ENCODE measurements at places on chromosomes 3 and 15.

DNA sequence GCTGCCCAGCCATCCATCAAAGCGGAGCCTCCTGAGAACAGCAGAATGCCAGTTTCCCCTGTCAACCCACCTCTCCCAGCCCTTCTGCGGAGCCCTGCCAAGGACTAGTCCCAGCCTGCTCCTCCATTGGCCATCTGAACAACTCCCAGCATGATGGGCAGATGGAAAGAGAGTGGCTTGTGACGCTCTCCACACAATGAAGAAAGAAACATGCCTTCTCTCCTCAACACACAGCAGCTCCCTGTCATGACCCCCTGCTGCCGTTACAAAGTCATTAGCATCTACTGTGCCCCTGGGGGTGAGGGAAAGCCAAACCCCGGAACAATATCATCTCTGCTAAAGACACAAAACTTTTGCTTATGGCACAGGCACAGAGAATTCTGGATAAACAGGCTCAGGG lies 33.6 kb downstream of the MECOM start:
- DNase-seq = no peak

DNA sequence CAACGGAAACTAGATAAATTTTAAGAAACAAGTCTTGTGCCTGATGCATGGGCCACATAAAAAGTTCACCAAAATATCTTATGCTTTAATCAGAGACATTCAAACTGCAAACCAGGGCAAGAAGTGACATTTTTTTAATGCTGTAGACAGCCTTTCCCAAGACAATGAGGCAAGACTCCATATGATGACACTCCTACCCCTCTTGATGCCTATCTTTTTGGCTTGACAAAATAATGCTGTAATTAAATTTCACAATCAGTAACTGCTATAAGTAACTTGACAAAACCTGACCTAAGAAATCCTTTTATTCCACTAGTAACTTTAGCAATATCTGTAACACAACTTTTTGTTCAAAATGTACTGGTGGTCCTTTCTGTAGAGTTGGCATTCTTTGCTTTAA lies 48.7 kb downstream of the ECT2 start:
- DNase-seq = no peak

- DNase-seq = no peak
Measured at GRCh38 chr15:98657721-98658120, 9.4 kb downstream of the IGF1R start.

- DNase-seq = no peak
Measured at GRCh38 chr3:189680723-189681122, 49.5 kb downstream of the TP63 start.

DNA sequence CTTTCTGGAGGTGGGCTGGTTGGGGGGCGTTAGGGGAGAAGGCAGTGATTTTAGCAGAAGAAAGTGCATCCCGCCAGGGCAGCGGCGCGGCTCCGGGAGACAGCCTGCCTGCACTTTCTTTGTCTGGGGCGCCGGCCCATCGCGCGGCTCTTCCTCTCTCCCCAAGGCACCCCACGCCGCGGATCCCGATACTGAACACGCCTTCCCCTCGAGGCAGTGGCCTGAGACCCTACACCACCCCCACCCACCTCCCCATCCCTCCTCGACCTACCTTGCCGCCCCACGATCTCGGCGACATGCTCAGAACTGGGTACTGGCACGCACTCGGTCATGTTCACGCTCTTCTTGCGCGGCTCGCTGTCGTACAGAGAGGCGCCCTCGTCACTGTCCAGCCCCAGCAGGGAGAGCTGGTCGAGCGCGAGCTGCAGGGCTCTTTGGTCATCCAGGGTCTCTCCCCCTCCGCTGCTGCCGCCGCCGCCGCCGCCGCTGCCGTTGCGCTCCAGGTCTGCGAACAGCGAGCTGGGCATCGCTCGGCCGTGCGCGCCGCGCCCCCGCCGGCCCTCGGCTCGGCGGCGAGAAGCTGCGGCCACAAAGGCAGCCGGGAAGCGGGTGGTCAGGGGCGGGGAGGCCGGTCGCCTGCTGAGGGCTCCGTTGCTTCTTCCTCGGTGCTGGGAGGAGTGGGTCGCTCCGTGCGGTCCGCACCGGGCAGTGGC lies 483 bp downstream of the MEX3B start:
- no peak for DNase-seq

DNA sequence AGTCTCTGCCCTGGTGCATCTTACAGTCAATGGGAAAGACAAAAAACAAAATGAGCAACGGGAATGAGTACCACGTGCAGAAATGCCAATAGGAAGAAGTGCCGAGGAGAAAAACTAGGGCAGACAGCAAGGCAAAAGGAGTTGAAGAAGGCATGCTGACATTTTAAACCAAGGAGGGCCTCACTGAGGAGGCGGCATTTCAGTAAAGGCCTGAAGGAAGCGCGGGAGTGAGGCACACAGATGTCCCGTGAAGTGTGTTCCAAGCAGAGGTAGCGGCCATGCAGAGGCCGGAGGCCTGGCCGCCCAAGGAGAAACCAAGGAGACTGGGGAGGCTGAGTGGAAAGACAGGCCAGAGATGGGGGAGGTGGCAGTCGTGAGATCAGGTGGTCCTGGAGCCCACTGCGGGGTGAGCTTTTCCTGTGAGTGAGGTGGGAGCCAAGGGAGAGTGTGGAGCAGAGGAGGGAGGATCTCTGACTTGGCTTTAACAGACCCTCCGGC lies 34.8 kb downstream of the DNAJB8 start:
- no peak for DNase-seq

DNA sequence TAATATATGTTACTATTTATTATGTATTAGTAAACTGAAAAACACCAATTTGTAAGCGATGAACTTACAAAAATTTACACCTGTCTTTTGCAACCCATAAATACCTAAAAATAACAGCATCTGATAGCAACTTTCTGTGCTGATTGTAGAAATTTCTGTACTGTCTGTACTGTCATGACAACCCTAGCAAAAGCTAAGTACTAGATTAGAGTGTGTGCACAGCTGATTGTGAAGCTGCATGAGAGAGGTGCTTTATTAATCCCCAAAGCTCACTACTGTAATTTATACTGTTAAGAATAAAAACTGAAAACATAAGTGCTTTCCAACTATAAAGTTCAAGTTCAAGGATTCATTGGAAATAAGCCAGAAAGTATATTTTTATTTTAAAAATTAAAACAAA lies 815 bp downstream of the BCL2A1 start:
- DNase-seq = no peak

DNA sequence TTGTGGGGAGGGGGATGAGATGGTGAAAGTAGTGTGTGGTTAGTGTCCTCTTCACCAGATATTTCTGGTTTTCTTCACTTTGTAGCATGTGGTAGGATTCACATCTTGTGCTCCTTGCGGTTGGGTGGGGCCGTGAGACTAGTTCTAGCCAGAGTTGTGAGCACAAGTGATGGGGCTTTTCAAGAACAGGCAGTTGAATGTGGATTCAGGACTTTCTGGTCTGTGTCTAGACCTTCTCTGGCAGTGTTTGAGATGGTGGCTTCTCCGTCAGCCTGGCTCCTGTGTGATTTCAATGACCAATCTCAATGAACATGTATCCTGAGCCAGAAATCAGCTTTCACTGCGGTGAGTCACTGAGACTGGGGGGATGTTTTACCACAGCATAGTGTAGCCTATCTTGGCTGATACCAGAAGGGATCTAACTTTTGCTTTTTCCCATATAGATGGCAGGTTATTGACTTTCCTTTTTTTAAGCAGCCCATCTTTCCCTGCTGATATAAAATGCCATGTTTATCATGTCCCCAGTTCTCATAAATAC lies 82.6 kb downstream of the RPLP1 start:
- no peak for DNase-seq

DNA sequence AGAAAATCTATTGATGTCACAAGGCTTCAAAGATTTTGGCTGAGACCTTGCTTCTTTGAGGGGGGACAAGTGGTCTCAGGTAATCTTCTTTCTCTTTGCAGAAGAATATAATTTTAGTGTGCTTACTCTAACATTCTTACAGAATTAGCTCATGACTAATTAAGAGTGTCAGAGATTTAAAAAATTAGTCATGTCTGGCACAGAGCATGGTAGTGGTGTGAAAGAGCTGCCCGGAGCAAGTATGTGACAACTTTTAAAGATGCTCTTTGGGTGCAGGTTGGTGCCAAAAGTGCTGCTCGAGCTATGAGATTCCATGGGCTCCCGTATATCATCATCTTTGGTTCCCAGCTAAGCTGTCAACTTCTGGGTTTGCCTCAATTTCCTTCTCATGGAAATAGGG lies 31.1 kb downstream of the CYP19A1 start:
- no peak for DNase-seq

- no peak for DNase-seq
Measured at GRCh38 chr3:160953686-160954085, 151.5 kb downstream of the B3GALNT1 start.

GRCh38 chr3:79005084-79005483 lies 762.7 kb downstream of the ROBO1 start:
- no peak for DNase-seq

- DNase-seq = no peak
Measured at GRCh38 chr3:14047841-14048240, 76.8 kb downstream of the CHCHD4 start.

DNA sequence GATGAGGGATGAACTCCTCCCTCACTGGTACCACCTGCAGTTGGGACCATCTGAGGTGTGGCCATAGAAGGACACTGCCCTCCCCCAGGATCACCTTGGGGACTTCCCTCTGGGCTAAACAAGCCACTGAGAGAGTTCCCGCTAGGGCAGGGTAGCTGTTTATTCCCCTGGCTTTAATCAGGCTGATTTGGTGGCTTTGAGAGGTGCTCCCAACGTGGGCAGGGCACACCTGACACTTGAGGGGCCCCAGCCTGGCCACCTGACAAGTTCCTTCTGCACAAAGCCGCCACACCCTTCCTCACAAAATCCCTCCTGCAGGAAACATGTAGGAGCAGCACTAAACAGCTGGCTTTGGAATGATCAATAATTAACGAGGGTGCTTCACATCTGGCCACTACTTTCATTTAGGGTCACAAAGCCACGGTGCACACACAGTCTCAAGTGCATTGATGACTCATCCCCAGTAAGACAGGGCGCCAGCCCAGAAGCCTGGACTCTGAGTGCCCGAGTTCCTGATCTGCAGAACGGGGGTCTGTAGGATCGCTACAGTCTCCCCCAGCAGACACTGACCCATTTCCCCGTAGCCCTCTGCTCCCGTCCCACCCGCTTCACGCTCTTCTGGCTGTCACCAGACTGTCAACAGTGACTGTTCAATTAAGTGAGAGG lies 75.1 kb downstream of the ATP10A start:
- DNase-seq = no peak

DNA sequence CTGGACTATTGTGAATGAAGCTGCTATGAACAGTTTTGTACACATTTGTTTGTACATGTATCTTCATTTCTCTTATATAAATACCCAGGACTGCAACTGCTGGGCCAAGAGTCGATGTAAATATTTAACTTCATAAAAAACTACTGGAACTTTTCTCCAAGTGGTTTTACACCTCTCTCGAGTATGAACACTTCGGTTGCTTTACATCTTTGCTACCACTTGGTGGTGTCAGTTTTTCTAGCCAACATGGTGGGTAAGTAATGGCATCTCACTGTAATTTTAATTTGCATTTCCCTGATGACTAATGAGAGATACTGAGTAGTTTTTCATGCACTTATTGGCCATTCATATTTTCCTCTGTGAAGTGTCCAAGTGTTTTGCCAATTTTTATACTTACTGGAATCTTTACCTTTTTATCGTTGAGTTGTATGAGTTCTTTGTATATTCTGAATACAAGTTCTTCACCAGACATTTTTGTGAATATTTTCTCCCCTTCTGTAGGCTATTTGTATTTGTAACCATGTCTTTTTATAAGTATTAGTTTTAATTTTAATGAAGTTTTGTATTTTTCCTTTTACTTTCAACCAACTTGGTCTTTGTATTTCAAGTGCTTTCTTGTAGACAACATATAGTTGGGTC lies 44.4 kb downstream of the PCOLCE2 start:
- no peak for DNase-seq

GRCh38 chr3:36166477-36166876 lies 213.8 kb upstream of the STAC start:
- DNase-seq = no peak

- no peak for DNase-seq
Measured at GRCh38 chr15:40037721-40038120, 1.3 kb downstream of the SRP14 start.

Data from stimulated activated CD8-positive, alpha-beta memory T cell treated with anti-CD3 and anti-CD28 coated beads, Interleukin-2, amount 100 ng/mL, for 1 hour (primary cell).